Stimulated activated CD8-positive, alpha-beta memory T cell treated with anti-CD3 and anti-CD28 coated beads, Interleukin-4, amount 100 ng/mL, for 1 hour (primary cell): ENCODE measurements at places on chromosomes 3 and 15.

- no peak for DNase-seq
These were observed 99.2 kb downstream of the CACNA1D start for GRCh38 chr3:53593611-53594010.

DNA sequence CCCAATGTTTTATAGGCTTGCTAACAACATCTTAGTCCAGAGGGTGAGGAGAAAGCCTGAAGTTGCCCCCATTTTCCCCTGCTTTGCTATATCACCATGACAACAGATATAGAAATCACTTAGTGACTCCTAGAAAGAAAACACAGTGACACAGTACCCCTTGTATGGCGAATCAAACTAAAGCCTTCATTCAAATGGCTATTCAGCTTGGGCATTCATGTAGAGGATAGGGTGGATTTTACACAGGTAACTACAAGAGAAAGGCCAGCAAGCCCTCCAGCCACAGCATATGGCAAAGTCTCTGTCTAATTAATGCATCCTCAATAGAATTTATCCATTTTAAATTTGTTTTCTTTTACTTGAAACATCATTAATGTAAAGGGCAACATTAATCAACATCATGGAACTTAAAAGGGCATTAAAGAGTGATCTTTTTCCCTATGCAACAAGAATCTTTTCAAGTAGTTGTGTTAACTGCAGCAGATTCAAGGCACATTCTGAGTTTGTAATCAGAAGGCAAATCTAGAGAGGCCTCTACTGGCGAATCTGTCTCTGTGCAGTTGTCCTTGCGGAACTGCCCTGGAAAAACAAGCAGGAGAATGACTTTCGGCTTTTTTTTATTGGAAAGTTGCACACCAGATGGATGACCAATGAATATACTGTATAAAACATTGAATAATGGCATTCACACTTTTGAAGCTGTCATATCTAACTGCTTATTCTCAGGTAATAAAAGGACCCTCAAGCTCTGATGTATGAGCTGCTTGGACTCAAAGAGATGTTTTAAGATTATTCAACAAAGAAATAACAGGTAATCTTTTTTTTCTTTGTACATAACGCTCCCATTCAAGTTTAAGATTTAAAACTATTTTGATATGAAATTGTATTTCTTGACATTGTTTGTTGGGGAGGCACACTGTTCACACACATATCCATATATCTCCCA lies 621.7 kb upstream of the AGTR1 start:
- DNase-seq, result no peak

DNA sequence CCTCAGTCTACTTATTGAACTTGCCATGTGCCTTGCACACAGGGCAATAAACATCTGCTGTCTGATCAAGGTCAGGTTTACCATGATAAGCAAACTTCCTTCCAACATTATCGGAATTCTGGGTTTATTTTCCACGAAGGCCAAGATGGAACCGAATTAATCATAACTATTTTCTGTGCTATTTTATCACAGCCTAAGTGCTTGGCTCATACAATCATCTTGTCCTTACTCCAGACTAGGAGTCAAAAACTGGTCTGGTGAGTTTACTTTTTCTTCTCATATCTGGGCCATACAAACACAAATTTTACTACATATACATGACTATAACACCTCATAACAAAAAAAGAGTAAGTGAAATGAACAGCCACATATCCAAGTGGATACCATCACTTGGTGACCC lies 2.3 kb downstream of the FBN1 start:
- DNase-seq, result no peak

GRCh38 chr3:150945226-150946032 lies 27.1 kb downstream of the CLRN1 start:
- no peak for DNase-seq

- DNase-seq, result no peak
These were observed 586.8 kb downstream of the EDEM1 start for GRCh38 chr3:5774337-5774736.

GRCh38 chr3:120838441-120839091 lies 69.4 kb upstream of the STXBP5L start:
- no peak for DNase-seq

- no peak for DNase-seq
These were observed 965 bp downstream of the FLNB start for GRCh38 chr3:58009026-58009748.

DNA sequence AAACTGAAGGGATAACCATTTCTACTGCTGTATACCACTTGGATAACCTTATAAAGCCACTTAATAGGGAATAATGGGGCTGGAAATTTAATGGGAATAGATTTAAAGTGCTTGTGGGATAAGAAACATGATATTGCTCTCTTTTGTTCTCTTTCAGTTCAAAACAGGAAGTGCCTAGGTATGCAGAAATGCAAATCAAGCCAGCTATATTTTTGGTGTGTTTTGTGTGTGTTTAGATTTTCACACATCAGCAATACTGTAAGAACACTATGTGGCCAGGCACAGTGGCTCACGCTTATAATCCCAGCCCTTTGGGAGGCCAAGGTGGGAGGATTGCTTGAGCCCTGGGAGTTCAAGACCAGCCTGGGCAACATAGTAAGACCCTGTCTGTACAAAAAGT lies 442.3 kb upstream of the TPRG1 start:
- no peak for DNase-seq

DNA sequence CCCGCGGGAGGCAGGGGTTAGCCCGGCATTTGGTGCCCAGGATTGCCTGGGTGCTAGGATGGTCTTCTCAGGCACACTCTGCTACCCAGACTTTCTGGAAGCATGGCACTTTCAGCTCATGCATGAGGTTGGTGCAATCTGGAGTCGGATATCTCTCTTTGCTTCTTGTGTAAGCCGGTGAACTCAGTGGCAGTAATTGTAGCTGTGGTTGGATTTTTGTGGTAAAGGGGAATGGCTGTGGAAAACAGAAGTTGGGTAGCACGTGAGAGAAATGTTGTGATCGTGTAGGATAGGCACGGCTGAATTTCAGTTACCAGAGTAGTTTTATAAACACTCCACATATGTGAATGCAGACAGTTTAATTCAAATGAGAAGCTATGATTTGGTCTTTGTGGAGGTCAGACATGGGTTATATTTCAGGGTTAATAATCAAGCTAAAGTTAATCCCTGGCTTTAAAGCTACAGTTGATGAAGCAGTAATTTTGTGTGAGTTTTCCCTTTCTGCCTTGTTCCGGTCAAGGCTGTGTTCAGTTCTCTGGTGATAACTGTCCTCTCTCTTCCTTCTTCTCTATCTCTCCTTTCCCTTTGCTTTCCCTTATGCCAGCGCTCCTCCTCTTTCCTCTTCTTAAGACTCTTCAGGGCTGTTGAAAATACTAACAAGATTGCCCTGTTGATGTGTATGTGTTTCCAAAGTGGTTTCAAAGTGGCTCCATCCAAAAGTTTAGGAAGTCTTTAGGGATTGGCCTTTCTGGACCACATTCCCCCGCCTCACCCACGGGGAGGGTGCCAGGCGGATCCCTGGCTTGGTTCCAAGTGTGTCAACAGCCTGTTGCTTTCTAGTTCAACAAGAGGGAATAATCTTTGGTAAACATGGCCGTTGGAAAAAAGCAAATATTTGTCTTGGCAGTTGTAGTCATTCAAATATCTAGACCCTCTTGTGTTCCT lies 404.6 kb upstream of the C2CD4B start:
- DNase-seq, result no peak

DNA sequence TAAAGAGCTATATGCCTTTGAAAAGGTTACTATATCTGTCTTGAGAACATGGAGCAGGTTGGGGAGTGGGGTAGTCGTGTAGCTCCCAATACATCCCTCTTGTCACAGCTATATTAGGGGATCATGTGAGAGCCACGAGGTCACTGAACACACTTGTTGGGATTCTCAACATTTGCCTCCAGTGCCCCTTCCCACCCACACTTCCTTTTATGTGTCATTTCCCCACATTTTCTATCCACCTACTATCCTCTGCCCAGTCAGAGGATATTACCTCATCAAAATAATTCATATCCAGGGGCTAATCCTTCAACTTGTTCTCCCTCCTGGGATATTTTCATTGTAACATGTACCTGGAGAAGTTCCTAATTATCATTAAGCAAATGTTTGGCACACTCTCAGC lies 85.0 kb downstream of the CYP19A1 start:
- DNase-seq, result no peak

DNA sequence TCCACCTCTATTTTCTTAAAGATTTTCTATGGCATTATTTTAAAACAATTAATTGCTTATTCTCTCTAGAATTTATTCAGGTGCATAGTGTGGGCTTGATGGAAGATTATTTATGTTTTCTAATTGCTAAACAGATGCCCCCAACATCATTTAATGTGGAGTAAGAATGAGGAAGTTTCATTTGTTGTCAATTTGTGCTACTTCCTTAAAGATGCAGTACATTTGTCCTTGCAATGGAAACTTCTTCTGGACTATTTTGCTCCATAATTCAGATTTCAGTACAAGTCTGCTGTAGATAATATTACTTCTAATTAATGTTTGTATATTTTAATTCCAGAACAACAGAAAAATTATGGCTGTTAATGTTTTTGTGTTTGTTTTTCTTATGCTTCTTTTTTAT lies 104.8 kb downstream of the TGFBR2 start:
- DNase-seq, result no peak

DNA sequence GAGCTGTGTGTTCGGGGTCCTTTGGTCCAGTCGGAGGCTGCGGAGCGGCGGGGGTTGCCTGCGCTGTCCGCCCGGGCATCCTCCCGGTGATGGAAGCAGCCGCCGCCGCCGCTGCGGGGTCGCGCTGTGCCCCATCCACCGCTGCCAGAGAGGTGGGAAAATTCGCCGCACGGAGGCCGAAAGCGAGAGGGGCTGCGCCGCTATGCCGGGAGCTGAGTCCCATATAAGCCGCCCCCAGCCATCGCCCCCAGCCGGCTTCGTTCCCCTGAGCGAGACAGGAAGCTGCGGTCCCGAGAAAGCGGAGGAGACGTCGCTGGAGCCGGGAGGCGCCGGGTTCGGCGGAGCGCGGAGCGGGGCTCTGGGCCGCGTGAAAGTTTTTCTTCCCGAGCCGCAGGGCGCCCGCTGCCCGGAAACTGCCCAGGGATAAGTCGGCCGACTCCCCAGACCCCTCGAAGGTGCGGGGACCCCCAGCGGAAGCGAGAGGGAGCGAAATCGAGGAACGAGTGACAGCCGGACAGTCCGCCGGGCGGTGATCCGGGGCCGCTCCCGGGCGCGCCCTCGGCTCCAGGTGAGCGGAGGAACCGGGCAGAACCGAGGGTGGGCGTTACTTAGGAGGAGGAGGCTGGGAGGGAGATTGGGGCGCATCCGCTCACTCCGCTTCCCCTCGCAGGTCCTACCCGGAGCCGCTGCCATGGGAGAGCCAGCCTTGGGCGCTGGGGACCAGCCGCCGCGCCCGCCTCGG lies 574 bp downstream of the CHST2 start:
- DNase-seq, result no peak

DNA sequence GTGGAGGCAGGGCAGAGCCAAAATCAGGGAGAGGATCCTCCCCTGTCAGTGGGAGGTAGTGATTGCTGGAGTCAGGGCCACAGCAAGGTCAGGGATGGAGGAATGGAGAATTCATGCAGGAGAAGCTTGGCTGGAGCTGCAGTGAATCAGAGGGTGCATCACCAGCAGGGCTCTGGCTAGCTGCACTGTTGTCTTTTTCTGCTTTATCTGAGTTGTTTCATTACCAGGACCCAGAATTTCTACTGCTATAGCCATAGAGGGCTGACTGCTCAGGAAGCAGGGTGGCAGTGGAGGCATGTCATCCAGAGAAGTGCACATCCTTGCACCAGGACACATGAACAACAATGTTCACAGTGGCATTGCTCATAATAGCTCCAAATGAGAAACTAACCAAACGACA lies 113.5 kb upstream of the GALNT15 start:
- no peak for DNase-seq

- no peak for DNase-seq
These were observed 144.8 kb downstream of the NSMCE3 start for GRCh38 chr15:29124581-29125381.

DNA sequence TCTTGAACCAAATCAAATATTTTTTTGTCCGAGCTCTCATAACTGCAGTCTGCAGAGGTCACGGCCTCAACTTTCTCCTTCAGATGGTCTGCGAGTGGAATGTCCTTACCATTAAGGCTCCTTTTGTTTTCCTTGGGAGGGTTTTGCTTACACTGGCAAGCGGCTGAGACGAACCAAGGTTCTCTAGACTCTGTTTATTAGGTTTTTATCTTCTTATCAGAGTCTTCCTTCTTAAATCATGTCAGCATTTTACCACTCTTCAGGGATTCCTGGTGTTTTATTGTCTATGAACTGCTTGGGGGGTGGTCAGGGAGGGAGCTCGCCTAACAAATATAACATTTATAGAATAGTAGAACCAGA lies 773.7 kb upstream of the NR2F2 start:
- no peak for DNase-seq

GRCh38 chr3:128435058-128435457 lies 31.6 kb downstream of the DNAJB8 start:
- DNase-seq, result no peak

DNA sequence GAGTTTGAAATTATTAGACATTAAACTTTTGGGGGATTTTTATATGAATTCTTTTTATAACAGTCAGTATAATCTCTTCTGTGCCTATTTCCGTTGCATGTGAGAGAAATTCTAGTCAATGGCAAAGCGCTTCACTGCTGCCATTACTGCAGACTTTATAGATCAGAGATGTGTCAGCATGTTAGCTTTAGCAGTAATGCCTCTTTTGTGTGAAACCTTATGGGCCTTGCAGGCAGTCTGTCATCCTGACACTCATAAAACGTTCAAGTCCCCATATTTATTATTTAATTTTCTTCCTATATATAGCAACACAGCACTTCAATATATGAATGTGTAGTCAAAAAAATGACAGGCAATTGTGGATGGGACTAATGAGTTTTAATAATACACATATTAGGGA lies 191.0 kb downstream of the NLGN1 start:
- no peak for DNase-seq

DNA sequence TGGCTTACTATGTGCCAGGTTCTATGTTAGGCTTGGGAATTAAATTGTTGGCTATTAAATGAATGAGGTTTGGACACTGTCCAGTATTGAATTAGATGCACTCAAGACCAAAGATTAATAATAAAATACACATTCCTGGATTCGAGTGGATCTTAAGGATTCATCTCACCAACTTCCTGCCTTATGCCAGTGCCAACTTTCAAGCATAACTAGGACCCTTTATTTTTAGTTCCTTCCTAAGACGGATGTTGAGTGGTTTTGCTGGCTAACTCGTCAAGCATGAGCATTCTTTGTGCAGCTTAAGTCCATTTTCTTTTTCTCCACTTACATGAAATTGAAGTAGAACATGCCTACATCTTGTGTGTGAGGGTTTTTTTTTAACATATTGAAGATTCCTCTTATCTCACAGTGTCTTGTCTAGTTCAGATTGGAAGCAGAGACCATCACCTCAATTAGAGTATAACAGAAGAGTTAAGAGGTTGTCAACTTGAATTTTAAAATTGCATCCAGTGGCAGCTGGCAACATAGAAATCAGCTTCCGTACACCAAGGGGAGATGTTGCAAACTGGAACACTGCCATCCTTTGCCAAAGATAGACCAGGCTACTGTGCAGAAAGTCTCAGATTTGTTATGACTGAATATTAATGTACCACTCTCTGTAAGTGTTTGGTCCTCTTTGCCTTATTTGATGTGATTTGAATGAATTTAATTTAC lies 106.3 kb upstream of the BFSP2 start:
- no peak for DNase-seq
